Left lobe of liver (tissue), 2 donors: ENCODE measurements at places on chromosomes 1 and 21.

DNA sequence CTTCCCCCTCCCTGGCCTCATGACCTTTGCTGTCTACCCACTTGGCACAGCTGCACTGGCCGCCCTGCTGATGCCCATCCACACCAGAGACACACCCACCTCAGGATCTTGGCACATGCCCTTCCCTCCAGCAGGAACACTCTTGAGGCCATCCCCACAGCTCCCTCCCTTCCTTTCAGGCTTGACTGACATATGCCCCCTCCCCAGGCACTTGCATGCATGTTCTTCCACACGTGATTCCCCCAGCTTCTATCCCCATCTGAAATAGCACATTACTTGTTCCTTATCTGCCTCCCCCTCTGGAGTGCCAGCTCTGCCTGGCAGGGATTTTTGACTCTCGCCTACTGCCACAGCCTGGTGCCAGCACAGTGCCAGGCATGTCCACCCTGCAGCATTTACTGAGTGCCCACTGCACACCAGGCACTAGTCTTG is 98.5 kb upstream of the SLC25A33 start:
- no peak for DNase-seq

DNA sequence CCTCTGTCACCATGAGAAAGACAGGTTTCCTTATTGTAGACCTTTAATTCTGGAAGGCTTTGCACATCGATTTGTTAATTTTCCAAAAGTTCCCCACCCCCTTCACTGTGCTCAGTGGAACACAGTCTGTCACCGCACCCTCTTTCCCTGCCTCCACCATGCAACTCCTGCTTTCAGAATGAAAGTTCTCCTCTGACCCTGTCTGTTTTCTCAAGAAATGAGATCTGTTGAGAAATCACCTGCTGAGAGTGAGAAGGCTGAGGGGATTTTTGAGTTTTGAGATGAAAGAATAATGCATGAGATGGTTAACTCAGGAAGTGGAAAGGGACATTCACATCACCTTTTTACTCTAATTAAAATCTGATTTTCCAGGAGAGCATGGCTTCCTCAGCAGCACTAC is 99.6 kb downstream of the CYYR1 start:
- DNase-seq, result no peak

- no peak for DNase-seq
These were observed 24.9 kb upstream of the PARP1 start for GRCh38 chr1:226432586-226433340.

- DNase-seq, result peak; percentile 79
These were observed 255.9 kb downstream of the NFIA start for GRCh38 chr1:61337981-61338848.

GRCh38 chr21:32249511-32250280 is 29.2 kb downstream of the MIS18A start:
- no peak for DNase-seq

DNA sequence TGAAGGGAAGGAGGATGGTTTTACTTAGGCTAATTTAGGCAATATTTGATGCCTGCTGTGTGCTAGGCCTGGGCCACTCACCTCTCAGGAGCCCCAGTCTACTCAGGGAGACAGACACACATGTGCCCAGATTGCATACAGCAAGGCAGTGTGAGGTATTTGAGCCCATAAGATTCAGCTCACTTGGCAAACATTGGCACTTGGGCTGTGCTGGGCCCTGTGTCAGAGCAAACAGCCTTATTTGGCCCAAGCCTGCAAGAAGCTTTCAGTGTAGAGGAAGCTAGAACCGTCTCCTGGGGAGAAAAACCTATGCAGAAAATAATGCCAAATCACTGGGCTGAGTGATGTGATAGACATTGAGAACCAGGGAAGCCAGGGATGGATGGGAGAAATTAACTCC is 3.9 kb upstream of the SYNC start:
- DNase-seq, result no peak

GRCh38 chr1:235712812-235713211 is 63.2 kb upstream of the GNG4 start:
- DNase-seq, result no peak

- DNase-seq, result no peak
These were observed 5.2 kb downstream of the C1orf21 start for GRCh38 chr1:184392067-184392466.

- no peak for DNase-seq
These were observed 83.7 kb downstream of the PROX1 start for GRCh38 chr1:214071469-214071868.

DNA sequence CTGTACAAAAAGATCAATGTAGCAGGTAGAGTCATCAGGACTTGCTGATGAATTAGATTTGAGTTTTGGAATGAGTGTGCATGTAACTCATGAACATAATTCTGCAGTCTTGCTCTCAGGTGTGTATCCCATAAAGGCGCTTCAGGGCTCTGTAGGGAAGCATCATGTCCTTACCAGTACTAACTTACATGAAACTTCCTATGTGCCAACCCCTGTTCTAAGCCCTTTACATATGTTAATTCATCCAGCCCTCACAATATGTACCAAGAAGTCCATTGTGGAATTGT is 2.1 kb upstream of the FCRLB start:
- DNase-seq, result no peak
